Astrocyte (in vitro differentiated cells and primary cell): ENCODE measurements at places on chromosomes 4 and X.

DNA sequence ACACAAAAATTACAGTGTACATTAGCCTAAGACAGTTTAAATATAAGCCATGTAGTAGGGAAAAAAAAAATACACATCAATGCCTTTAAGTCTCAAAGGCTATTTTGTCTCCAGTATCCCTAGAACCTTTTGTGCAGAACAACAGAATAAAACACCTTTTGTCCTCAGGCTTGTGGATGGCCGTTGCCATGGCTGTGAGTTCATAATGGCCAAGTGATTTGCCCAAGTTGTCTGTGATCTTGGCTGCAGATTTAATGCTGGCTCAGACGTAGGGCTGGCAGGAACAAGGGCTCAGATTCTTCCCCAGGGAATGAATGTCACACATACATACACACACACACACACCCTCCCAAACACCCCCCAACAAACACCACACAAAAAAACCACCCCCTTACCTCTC, 25.3 kb downstream of the GPM6B start:
- DNase-seq, result no peak

DNA sequence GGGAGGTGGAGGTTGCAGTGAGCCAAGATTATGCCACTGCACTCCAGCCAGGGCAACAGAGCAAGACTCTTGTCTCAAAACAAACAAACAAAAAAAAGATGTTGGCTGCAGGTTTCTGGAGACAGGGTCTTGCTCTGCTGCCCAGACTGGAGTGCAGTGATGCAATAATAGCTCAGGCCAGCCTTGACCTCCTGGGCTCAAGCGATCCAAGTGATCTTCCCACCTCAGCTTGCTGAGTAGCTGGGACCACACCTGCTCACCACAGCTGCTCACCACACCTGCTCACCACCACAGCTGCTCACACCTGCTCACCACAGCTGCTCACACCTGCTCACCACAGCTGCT, 29.9 kb upstream of the CPLX1 start:
- DNase-seq, result no peak

DNA sequence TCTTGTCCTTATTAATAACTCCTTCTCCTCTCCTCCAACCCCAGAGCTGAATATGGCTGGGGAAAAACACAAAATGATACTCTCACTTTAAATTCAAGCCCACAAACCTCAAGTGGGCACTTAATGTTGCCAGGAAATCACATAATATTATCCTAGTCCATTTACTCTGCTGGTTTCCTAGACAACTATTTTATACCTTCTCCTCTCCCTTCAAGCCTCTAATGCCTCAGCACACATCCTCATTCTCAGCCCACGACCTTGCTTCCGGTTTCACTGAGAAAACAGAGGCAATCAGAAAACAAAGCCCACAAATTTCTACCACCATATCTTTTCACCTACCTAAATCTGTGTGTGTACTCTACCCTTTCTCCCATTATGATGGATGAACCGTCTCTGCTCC, 12.1 kb upstream of the CLCN5 start:
- no peak for DNase-seq

- DNase-seq, result peak; percentile 61
These were observed 14.2 kb downstream of the ELOVL6 start for GRCh38 chr4:110184140-110184790.

GRCh38 chr4:17701882-17702281, 79.5 kb downstream of the FAM184B start:
- no peak for DNase-seq

DNA sequence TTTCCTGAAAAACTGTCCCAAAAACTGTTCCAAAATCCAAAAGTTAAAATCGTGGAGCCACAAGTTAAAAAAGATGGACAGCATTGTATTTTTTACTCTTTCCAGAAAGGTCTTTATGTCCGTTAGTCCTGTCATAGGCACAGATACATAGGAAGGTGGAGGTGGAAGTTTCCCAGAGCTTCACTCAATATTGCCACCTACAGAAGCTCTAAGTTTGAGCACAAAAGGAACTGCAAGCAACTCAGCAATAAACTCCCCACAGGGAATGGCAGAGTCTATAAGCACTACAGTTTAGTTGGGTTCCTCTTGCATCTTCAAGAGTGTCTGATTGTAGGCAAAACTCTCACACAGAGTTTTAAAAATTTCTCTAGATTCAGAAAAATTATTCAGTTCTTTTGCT, 22.0 kb upstream of the UGT2B4 start:
- no peak for DNase-seq

GRCh38 chr4:64417974-64418373, 8.7 kb upstream of the TECRL start:
- DNase-seq, result peak; percentile 4

DNA sequence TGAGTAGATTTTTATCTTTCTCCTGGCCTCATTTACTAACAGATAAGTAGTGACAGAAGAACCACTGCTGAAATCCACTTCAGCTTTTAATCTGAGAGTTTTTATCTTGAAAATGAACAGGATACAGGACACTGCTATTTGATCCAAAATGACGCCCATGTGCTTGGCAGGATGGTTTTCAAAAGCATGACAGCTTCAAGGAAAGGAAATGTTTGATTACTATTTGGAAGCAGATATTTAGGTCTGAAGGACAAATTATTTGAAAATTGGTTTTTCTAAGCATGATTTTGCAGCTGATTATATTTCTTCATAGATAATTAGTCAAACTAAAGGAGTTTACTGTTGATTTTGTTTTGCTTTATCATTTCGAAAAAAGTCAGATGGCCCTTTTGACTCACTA, 11.1 kb downstream of the PACRGL start:
- no peak for DNase-seq

DNA sequence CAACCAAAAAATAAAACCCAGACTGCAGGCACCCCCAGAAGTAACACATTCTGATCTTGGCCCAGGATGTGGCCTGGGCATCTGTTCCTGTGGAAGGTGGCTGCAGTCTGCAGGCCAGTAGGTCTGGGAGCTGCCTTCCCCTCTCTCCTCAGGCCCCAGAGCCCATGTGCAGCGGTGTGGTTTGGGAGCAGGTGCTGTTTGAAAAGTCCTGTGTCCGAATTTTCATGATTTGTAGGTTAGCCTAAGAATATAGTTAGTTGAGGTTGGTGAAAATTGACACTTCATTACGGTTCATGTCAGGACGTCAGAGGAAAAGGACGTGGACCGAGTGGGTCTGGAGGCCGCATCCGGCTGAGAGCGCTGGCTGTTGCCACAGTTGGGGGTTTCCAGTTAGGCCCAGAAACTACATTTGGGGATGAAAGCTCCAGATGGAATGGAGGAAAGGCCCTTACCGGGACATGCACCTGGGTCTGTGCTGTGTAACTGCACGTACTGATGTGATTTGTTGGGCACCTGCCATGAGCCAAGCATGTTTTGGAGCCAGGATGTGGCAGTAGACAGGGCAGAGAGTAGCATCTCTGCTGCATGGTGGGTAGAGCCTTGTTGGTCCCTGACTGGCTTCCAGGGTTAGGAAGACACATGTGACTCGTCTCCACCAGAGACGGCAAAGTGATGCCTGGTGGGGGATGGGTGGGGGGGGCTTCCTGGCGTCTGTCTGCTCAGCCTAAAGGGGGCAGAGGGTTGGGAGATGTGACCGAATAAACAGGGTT, 21.7 kb upstream of the HGFAC start:
- DNase-seq, result no peak

DNA sequence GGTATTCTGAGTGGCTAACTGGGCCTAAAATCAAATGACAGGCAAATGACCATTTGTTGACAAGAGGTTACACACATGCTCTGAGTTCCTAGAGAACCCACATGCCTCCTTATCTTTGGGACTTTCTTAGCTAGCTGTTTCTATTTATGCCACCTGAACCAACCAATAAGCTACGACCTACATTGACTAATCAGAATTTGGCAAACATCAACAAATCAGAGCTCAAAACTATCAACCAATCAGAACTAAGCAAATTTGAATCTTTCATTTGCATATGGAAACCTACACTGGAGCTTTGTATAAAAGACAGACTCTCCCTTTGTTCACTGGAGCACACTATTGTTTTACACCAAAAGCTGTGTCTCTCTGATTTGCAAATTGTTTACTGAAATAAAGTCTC, 192.0 kb downstream of the CXXC4 start:
- no peak for DNase-seq

DNA sequence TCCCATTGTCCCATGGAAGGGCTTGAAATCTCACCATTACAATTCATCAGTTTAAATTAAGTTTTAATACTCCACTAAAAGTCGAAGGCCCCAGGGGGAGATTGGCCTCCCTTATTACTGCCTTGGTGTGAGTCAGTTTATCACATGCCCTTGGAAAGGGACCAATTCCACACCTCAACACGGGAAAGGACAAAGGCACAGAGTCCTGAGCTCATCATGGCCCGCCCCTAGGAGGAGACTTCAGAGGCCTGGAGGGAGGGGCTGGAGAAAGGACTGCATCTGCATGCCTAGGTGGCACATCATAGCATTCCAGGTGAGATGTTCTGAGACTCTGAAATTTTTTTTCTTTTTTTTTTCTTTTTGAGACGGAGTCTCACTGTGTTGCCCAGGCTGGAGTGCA, 2.8 kb upstream of the SEL1L3 start:
- peak; percentile 32 for DNase-seq

GRCh38 chrX:7170898-7171297, 22.9 kb upstream of the PUDP start:
- no peak for DNase-seq

DNA sequence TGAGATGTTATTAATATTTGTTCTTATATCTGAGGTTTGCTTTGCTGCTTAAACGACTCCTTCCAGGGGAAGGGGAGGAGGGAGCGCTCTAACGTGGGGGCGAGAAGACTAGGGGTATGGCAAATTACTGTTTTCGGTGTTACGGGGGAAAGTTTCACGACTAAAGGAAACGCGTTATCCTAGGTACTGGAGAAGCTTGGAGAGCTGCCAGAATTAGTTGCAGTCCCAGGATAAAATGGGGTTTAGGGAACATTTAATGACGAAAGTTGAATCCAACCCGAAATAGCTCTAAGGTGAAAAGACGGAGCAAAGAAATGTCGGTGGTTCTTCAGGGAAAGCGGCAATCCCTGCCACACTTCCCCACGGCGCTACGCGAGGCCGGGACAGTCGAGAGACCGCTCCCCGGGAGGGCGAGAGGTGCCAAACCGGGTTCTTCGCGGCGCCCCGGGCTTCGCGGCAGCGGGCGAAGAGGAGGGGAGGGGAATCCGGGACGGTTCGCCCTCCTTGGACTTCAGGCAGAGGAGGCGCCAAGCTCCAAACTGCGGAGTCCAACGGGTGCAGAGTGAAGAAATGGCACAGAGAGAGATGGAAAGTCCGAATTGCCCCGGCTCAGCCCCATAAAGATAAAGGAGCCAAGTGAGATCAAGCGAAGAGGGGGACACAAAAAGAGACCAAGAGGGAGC, 724 bp downstream of the THOC2 start:
- DNase-seq, result no peak

GRCh38 chrX:46588263-46588662, 14.7 kb downstream of the CHST7 start:
- peak; percentile 70 for DNase-seq

DNA sequence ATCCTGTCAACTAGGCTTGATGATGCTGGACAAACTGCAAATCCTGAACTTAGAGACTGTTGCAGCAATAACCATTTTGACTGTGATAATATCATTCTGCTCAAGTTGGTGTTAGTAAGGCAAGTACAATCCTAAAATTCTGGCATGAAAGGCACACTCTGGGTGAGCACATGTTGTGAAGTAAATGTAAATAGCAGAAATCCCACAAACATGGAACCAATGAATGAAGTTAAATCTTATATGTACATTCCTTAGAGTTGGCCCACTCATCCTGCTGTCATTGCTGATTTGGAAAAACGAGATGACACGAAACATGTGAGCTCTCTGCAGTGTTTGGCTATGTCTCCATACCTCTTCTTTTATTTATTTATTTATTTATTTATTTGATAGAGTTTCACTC, 21.0 kb downstream of the RBM47 start:
- DNase-seq, result no peak

- DNase-seq, result no peak
These were observed 17.2 kb upstream of the HMX1 start for GRCh38 chr4:8888856-8889255.

DNA sequence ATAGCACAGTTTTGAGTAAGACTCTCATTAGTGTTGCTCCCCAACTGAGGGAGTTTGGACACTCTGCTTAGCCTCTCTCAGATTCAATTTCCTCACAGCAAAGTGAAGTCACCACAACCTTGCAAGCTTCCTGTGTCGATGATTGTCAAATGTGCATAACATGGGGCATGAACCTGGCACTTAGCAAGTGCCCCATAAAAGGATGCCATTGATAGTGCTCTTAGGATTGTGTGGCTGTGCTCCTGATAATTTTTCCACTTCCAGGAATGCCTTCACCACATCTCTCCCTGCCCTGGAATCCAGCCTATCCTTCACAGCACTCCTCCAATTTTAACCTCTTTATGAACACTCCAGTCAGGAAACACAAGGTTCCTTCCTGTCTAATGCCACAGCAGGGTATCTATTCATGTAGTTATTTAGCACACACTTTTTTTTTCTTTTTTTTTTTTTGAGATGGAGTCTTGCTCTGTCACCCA, 309.4 kb downstream of the PPP3CA start:
- DNase-seq, result no peak

DNA sequence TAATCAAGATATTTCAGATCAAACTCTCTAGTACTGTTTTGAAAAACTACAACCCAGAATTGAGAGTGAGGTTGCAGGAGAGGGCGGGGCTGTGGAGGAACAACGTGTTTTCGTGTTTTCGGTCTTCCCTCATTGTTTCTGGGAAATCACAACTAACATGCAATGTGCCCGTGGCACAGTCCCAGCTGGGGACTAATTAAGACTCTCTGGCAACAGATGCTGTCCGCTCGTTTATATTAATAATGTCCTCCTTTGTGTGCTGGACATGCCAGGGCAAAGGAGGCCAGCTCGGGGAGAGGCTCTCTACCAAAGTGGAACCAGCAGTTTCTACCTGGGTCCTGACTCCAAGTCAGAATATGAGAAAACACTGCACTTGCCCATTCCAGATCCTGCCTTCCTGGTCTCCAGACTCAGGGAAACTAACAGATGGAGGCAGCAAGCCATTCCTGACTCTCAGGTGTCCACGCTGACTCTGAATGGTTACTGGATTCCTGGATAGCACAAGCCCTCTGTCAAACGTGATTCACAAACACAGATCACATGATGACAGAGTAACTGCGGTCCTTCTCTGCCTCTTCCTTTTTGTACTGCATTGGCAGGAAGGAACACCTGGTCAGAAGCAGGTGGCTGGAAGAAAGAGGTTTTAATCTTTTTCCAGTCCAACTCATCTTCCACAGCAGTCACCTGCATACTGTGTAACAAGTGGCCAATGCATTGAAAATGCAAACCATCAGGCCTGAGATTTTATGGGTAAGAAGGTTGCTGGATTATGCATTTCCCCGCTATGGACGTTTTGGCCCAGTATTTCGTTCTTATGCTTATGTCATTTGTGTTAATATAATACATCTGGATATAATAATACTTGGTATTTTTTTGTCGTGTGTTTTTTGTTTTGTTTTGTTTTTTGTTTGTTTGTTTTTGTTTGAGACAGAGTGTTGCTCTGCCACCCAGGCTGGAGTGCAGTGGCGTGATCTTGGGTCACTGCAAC, 65.0 kb downstream of the COQ2 start:
- peak; percentile 3 for DNase-seq

- DNase-seq, result no peak
These were observed 25.9 kb downstream of the NSG1 start for GRCh38 chr4:4412641-4413372.

GRCh38 chrX:47145395-47146120, 537 bp downstream of the RBM10 start:
- DNase-seq, result no peak

- DNase-seq, result no peak
These were observed 237.3 kb downstream of the USP46 start for GRCh38 chr4:52421811-52422213.
